ENCODE measurements at places on chromosomes 13 and 19.

DNA sequence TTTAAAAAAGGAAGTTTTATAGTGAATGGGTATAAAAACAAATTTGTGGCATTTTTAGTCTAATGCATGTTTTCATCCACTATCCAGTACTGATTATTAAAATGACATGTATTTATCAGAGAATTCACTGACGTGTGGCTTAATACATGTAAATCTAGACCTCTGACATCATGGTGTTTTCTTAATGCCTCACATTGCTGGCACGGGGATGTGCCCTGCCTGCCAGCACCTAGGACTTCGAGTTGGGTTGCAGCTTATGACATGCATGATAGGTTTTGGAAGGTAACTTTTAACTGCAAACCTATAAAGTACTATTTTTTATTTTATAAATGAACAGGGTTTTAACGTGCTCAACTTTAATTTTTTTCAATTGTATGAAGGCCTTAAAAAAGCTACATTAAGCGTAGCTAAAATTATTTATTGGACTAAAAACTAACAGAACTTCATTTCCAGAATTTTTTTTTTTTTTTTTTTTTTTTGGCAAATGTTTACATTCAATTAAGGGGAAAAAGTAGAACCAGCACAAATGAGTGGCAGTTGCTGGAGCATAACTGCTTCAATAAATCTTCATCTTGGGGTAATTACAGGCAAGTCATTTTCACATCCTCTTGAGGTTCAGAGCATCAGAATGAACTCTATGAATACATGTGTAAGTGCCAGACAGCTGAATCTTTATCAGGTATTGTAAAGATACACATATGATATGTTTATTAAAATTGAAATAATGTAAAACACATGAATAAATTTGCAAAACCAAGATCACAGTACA is 16.3 kb downstream of the METTL21C start:
- no peak for DNase-seq

GRCh38 chr13:26021516-26021915 is 30.3 kb downstream of the SHISA2 start:
- DNase-seq = no peak

DNA sequence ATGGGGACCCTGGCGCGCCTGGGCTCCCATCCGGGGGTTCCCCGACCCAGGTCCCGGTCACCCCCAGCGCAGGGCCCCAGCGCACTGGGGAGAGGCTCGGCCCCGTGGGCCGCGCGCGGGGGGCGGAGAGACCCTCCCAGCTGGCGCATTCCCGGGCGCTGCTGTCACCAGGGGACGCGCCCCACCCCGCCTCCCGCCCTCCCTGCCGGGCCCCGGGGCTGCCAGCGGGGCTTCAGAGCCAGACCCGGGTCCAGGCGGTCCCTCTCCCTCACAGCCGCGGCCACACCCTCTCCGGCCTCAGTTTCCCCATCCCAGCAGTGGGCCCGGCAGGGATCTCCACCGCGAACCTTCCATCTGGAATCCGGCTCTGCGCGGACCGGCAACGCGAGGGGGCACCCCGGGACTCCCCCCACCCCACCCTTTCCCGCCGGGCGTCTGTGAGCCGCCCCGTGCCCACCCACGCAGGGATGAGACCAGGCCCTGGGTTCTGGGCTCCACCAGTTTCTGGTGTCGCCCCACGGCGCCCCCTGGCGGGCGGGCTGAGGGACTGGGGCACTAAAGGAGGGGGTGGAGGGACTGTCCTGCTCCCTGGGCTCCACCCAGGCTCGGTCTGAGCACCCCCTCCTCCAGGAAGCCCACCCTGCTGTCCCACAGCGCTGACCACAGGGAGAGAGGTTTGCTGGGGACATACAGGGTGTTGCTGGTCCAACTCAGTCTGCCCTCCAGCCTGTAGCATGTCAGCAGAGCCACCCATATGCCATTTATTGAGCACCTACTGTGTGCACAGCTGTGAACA is 878 bp upstream of the ADAMTSL5 start:
- DNase-seq = no peak

GRCh38 chr19:53792721-53793433 is 31.2 kb downstream of the NLRP12 start:
- DNase-seq = no peak

DNA sequence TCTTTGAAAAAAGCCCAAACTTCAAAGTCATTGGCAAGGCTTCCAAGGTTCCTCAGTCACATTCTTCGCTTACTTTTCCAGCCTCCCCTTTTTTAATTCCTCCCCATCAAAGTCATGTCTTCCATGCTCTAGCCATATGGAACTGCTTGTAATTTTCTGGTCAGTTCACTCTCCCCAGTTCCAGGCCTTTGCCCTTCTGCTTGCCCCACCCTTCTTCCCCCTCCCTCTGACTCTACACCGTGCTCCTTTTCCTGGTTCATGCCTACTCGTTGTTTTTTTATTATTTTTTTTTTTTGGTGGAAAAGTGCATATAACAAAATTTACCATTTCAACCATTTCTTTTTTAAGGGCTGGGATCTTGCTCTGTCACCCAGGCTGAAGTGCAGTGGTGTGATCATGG is 102.3 kb downstream of the UBL3 start:
- DNase-seq = no peak

- DNase-seq = no peak
Observed at GRCh38 chr19:47663911-47664771, 49.1 kb upstream of the EHD2 start.

DNA sequence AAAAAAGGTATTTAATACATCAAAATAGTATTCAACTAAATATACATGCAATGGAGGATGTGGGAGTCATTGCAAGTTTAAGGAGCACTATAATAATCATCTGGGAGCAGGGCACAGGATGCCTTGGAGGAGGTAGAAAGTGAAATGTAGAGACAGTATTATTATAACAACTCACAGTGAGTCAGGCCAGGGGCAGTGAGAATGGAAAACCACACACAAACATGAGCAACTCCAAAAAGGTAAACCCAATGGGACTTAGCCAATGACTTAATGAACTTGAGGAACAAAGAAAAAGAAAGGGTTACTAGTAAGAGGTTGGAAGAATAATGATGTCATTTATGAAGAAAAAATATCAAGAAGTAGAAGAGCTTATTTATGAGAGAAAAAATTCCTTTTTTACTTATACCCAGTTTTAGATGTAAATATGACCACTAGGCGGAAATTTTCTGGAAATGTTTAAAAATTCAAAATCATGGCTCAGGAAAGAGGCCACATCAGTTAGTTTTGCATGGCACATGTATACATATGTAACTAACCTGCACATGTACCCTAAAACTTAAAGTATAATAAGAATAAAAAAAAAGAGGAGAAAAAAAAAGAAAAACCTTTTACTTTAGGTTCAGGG is 389.3 kb downstream of the SUCLA2 start:
- DNase-seq = no peak

DNA sequence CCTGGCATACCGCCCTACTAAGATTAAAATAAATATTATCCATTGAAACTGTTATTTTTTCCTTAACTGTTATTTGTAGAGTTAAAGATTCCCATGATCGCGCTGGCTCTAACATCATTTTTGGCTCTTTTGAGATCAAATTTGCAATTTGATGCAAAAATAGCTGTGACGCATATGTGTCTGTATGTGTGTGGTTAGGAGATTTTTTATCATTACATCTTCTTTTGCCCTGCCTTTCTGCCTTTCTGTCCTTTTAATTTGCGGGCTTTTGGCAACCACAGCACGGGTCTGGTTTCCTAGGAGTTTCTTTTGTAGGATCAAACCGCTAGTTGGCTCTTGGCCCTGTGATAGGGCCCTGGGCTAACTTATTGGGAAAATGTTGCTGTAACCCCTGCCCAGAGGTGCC is 37.3 kb upstream of the ALOX5AP start:
- DNase-seq = no peak

DNA sequence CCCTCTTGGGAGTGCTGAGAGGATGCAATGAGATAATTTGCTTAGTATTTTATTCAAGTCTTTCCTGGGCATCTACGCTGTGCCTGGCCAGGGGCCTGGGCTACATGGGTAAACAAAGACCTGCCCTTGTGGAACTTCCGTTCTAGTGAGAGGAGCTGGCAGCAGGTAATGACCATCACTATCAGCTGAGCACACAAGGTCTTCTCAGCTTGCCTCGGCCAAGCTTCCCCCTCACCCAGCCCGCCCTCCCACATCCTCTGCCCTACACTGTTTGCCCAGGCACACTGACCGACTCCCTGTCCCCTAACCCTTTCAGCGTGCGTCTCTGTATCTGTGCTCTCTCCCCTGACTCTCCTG is 8.6 kb upstream of the FKRP start:
- DNase-seq = no peak

DNA sequence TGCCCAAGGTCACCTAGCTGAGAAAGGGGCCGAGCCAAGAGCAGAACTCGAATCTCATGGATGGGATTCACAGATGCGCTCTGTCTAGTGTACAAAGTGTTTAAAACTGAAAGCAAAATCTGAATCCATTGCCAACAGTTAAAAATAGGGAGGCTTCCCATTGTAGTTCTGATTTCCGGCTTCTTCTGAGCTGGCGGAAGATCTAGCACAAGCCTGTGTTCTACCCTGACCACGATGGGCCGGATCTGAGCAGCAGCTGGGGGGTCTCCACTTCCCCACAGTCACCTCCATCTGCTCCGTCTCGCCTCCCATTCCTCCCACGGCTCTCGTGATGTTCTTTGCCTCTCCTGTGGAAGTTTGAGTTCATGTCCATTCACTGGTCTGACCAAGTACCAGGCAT is 2.4 kb downstream of the CACNG8 start:
- DNase-seq = no peak

GRCh38 chr13:71522941-71523526 is 344.0 kb downstream of the DACH1 start:
- DNase-seq = no peak

GRCh38 chr13:44440046-44440608 is 66.5 kb downstream of the SERP2 start:
- no peak for DNase-seq

GRCh38 chr13:105616333-105617075 is 919.0 kb downstream of the EFNB2 start:
- DNase-seq = no peak

DNA sequence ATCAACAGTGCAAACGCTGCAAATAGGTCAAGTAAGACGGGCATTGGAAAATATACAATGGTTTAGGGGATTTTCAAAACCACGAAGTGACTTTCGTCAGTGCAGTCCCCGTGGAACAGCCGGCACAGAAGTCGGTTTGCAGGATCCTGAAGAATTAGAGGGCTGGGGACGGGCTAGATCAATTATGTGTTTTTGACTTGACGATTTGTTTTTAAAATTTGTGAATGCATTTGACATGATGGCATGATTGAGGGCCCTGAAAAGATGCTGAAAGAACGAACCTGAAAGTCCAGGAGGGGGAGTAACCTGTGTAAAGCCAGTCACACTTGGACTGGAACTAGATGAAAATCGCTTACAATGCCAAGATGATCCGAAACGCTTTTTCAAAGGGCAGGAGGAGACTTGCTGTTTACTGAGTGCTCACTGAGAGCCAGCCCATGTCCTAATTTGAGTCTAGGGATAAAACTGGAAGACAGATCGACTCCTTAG is 8.9 kb upstream of the DGKH start:
- DNase-seq = no peak

DNA sequence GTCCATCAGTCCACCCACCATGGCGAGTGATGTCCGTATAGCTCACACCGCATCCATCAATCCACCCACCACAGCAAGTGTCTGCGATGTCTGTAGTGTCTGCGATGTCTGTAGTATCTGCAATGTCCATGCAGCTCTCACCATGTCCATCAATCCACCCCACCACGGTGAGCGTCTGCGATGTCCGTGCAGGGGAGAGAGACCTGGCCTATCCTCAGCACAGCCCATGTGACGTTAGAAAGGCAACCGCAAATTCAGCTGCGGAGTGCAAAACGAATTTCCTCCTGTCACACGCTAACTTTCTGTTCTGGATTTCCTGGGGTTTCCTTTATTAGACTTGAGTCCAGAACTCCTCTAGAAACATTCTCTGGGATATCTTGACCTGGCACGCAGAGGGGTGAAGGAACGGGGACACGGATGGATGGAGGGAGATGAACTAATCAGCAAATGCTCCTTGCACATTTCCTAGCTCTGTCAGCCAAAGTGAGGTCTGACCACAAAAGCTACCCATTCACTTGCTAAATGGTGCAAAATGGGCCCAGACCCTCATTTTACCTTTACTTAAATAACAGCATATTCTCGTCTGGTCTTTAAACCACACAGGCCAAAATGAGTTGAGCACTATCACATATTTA is 18.3 kb downstream of the RASA3 start:
- DNase-seq = no peak

DNA sequence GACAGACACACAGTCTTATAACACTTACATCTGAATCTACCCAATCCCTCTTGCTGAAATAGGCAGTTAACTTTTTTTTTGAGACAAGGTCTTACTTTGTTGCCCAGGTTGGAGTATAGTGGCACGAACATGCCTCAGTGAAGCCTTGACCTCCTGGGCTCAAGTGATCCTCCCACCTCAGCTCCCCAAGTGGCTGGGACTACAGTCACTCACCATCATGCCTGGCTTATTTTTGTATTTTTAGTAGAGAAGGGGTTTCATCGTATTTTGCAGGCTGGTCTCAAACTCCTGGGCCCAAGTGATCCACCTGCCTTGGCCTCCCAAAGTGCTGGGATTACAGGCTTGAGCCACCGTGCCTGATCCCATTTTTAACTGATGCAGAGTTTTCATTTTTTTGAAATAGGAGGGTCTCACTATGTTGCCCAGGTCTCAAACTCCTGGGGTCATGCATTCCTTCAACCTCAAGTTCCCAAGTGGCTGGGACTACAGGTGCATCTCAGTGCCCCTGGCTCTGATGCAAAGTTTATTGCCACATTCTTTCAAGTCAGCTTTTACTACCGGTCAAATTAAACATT is 7.6 kb downstream of the ELF1 start:
- DNase-seq = no peak

- DNase-seq = no peak
Observed at GRCh38 chr13:31050486-31051400, 111.0 kb downstream of the HSPH1 start.

- no peak for DNase-seq
Observed at GRCh38 chr19:46748325-46749109, 2.3 kb upstream of the STRN4 start.

DNA sequence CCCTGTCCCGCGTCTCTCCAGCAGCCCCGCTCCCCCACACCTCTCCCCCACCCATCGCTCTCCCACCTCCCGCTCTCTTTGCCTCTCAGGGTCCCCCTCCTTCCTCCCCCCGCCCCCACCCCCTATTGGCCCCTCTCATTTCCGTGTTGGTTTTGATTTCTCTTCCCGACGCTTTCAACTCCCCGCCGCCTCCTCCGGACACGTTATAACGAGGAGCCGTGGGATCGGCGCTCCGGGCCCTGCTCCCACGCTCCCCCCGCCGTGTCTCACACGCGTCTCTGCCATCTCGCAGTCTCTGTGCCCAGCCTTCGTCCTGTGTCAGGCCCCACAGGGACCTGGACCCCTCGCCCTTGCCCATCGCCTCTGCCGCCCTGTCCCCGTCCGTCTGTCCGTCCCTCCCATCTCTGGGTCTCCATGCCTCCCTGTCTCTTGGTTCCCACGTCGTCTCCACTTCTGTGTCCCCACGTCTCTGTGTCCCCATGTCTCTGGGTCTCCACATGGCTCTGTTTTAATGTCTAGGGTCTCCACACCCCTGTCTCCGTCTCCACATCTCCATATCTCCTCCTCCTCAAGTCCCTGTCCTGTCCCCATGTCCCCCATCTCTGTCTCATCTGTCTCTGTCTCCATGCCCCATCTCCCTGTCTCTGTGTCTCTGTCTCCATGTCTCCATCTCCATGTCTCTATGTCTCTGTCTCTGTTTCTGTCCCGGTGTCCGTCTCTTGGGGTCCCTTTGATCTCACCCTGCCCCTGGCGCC is 13.1 kb downstream of the ERFL start:
- no peak for DNase-seq

- no peak for DNase-seq
Observed at GRCh38 chr13:48222358-48223301, 10.4 kb upstream of the ITM2B start.

Measured in NCI-H1436 treated with DMSO at 0.1 percent for 48 hours (cell line).